ENCODE measurements at places on chromosomes 2 and 18.

DNA sequence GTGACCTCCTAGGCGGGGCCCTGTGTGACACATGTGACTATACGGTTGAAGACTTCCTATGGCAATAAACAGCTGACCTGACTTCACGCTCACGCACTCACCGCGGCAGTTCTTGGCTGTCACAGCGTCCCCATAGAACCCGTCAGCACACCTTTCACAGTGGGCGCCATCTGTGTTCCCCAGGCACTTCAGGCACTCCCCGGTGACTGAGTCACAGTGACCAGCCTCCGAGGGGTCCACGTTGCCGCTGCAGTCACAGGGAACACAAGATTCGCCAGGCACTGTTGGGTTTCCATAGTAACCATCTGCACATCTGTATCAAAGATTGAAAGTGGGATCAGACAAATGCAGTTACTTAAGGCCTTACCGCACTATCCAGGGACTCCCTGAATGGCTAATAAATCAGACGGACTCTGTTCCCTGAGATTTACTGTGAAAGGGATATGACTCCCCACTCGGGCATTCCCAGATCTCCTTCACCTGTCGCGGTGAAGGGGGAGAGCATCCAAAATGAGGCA lies 94.5 kb downstream of the LAMA1 start:
- no peak for DNase-seq

GRCh38 chr2:181862583-181863281 lies 28.8 kb upstream of the ITPRID2 start:
- DNase-seq, result no peak

GRCh38 chr18:35497027-35497369 lies 762 bp downstream of the INO80C start:
- no peak for DNase-seq

- DNase-seq, result no peak
These were observed 442.2 kb upstream of the ID2 start for GRCh38 chr2:8239531-8240088.

GRCh38 chr18:27797484-27797883 lies 379.4 kb downstream of the CDH2 start:
- DNase-seq, result no peak

- DNase-seq, result no peak
These were observed 34.2 kb upstream of the NT5DC4 start for GRCh38 chr2:112686348-112687217.

GRCh38 chr2:224670203-224670602 lies 46.0 kb downstream of the CCDC195 start:
- DNase-seq, result no peak

DNA sequence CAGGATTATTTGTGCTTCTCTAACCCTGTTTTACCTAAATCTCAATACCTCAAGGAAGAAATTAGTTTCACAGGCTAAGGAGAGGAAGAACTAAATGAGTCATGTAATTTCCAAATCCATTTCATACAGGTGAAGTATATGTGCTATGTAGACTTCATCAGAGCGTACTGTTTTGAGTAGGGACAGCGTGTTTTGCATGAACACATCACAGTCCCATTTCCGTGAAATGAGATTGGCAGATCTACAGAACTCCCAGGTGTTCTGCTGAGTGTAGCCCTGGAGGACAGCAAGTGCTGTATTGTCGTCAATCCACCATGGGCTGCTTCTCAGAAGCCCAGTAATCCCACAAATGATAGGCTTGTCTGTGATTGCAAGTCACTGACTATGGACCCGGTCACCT lies 97.7 kb downstream of the XRCC5 start:
- no peak for DNase-seq

DNA sequence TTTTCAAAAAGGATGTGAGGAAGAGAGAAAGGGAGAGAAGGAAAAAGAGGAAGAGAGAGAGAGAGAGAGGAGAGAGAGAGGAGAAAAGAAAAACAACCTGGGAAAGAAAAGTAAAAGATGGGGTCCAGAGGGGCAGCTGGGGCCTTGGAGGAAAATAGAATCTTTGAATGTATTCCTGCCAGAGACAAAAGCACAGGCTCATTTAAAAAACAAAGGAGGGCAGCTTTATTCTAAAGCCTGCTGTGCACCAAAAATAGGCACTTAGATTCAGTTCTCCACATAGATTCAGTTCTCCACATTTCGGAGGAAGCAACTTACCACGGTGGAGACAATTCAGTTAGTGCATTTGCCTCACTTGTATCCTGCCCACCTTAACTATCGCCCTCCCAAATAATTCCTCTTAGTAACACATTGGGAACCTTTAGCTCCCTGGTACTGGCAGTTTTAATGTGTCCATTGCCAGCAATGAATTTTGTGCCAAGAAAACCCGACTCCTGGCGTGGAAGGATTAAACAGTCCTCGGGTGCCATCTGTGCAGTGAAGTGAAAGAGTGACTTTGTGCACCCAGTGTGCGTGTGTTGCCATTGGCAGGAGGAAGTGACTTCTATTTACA lies 71.3 kb downstream of the DPP4 start:
- no peak for DNase-seq

DNA sequence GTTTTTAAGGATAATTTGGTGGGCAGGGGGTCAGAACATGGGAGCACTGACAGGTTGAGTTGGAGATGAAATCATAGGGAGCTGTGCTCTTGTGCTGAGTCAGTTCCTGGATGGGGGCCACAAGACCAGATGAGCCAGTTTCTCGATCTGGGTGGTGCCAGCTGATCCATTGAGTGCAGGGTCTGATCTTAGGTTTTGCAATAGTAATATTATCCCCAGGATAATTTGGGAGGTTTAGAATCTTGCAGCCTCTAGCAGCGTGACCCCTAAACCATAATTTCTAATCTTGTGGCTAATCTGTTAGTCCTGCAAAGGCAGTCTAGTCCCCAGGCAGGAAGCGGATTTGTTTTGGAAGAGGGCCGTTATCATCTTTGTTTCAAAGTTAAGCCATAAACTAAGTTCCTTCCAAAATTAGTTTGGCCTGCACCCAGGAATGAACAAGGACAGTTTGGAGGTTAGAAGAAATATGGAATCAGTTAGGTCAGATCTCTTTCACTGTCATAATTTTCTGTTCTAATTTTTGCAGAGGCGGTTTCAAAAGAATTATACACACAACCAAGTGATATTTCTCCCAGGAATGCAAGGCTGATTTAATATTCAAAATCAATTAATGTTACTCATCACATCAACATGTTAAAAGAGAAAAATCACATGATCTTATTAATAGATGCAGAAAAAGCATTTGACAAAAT lies 23.0 kb downstream of the DBI start:
- DNase-seq, result no peak

GRCh38 chr2:59395119-59395518 lies 1154.0 kb upstream of the FANCL start:
- DNase-seq, result no peak

GRCh38 chr2:134679294-134679693 lies 39.5 kb downstream of the TMEM163 start:
- DNase-seq, result no peak

DNA sequence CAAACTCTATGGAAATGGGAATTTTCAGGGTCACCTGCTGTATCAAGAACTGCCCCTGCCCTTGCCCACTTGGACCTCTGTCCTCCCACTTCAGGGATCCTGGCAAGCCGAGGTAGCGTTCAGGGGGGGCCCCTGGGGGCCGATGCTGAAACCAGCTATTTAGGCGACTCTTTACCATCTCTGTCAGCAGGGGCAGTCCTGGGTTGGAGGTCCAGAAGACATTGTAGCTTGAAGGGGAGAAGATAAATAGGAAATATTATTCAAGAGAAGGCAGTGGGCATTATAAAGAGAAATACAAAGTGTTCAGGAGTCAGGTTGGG lies 2.4 kb downstream of the MOGS start:
- no peak for DNase-seq

DNA sequence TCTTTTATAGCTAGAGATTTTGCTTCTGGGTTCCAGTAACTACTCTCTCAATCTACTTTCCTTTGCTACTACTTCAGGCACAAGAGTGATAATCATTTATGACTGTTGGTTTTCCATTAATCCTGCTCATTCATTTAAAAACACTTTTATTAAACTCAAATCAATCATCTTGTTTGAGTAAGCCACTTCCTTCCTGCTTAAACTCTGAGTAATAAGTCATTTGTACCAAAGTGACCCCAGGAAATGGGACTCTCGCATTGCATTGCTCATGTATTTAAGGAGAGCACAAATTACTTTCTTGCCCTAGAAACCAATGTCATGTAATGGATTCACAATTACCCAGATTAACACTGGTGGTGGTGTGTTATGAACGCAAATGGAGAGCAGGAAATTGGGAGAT lies 270.7 kb upstream of the HNMT start:
- DNase-seq, result no peak

GRCh38 chr2:233385489-233386044 lies 31.3 kb downstream of the DGKD start:
- peak; percentile 21 for DNase-seq

DNA sequence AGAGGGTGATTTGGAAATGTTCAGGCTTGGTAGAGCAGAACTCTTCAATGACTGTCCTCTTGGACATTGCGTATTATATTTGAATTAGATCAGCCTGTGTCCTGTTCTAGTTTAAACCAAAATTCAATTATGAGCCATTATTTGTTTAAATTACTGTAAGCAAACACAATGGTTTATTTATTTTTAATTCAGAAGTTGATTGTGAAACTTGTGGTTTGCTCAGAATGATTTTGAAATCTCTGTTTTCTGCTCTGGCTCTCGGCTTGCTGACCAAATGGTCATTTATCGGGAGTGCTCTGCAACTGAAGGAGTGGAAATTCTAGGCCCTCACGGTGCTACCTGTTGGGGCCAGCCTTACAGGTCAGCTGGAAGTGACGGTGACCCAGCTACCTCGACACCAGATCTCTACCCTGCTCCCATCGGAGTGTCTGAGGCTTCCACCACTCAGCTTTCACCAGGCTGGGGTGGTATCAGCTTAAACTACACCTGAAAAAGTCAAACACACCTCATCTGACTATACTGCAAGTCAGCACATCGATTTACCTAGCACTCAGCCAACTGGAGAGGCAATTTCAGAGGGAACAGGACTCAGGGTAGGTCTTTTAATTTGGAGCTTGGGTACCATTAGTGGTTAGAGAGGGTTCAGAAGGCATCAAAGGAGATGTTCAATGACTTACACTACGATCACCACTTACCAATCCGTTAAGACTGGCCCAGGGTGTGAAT lies 36.8 kb upstream of the GPD2 start:
- no peak for DNase-seq

DNA sequence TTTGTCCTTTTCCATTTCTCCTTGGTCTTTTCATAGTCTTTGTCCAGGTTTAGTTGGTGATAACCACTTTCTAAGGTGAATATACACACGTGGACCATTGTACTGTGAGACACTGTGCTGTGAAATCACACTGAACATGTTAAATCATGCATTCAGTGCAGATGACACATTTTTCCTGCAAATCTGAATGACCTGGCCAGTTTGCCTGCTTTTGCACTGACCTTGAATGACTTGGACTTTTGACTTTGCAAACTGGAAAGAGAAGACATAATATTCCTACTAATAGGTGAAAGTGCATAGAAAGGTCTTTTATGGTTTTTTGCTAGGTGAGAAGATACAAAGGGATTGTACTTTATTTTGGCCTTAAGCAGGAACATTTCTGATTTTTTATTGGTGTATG lies 21.7 kb upstream of the PHLPP1 start:
- no peak for DNase-seq

GRCh38 chr2:129620411-129620810 lies 359.1 kb upstream of the RAB6C start:
- no peak for DNase-seq
